ENCODE measurements at places on chromosomes 13 and 19.

DNA sequence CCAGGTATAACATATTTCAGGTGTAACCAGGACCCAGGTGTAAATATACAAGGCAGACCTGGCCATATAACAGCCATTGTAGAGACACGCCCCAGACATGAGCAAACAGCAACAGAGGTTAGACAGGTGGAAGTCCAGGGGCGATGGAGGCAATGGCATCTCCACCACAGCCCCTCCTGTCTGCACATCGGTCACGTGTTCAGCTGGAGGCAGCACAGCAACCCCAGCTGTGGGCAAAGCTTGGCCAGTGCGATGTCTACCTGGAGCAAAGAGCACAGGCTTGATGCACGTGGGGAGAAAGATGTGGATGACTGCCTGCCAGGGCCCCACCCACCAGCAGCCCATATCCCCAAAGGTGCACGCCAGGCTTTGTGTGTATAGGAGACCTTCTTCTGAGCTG is 4.4 kb downstream of the CYP4F2 start:
- DNase-seq = no peak

GRCh38 chr19:19745496-19746285 is 12.8 kb upstream of the ZNF14 start:
- no peak for DNase-seq

DNA sequence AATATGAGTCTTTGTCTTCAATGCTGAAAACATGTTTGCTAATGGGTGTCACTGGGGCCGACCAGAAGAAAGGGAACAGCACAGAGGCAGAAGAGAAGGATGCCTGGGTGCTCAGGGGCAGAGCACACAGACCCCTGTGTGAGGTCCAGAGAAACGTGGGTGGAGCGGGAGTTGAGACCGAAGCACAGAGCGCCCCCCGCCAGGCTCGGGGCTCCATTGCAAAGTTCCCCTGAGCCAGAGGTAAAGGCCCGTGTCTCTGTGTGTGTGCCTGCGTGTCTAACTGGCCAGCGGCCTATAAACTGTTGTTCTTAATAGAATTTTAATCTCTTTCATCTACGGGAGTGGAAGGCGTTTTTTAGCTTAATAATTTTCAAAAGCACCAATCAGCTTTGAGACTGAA is 343.1 kb downstream of the TEX29 start:
- DNase-seq = no peak

GRCh38 chr13:50357586-50358118 is 342.4 kb downstream of the KCNRG start:
- DNase-seq = no peak

GRCh38 chr13:52808842-52809219 is 39.6 kb downstream of the PCDH8 start:
- DNase-seq = no peak

DNA sequence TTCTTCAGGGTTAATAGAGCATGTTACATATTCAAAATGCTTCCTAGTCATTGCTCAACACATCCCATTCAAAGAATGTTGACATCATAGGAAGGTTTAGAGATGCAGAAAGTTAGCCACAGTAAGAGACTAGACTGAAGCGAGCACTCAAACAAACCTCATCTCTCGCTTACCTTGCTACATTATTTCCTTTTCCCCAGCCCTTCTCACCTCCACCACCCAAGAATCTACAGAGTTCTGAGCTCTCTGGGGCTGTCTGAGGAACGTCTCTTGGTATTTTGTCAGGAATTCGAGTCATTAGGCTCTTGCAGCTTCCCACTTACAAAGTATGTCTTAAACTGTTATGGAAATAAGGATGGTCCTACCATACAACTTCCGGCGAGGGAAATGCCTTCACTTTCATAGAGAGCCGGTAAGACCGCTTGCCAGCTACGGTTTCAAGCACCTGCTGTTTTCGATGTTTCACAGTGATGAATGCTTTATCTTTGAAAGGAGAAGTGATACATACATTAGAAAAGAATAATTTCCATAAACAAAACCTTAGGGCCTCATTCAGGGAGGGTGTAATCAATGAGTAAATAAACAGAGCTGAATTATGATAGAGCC is 65.1 kb downstream of the FLT1 start:
- no peak for DNase-seq

DNA sequence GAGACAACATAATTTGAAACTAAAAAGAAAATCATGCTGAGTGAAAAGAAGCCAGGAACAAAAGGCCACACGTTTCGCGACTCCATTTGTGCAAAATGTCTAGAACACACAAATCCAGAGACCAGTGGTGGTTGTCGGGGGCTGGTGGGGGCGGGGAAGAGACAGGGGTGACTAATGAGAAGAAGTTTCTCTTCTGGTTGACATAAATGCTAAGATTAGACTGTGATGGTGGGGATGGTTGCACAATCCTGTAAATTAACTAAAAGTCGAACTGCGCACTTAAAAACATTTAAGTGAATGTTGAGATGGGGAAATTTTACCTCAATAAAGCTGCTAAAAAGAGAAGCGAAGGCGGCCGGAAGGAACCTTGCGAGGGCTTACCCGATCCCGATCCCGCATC is 7.1 kb downstream of the AKAP8 start:
- DNase-seq = no peak

- no peak for DNase-seq
Measured at GRCh38 chr19:23542562-23542961, 144.4 kb downstream of the ZNF675 start.

GRCh38 chr13:90891329-90891728 is 456.2 kb upstream of the MIR17HG start:
- no peak for DNase-seq

GRCh38 chr19:30225676-30226463 is 146.3 kb upstream of the ZNF536 start:
- no peak for DNase-seq

DNA sequence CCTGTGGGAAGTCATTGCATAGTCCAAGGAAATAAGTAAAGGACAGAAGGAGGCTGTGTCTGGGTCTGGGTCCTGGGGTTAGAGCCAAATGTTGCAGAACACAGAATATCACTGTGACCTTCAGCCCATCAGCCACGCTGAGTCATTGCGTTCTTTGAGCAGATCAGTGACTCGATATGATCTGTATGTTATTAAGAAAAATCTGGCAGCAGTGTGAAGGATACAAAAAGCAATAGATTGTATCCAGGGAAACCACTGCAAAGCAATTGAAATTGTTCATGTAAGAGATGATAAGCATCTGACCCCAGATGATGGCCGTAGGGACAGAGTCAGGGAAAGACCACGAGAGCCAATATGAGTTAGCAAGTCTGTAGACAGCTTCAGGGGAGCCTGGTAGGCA is 1575.1 kb upstream of the SLC10A2 start:
- DNase-seq = no peak

GRCh38 chr13:99923877-99924582 is 47.5 kb downstream of the ZIC5 start:
- DNase-seq = no peak

DNA sequence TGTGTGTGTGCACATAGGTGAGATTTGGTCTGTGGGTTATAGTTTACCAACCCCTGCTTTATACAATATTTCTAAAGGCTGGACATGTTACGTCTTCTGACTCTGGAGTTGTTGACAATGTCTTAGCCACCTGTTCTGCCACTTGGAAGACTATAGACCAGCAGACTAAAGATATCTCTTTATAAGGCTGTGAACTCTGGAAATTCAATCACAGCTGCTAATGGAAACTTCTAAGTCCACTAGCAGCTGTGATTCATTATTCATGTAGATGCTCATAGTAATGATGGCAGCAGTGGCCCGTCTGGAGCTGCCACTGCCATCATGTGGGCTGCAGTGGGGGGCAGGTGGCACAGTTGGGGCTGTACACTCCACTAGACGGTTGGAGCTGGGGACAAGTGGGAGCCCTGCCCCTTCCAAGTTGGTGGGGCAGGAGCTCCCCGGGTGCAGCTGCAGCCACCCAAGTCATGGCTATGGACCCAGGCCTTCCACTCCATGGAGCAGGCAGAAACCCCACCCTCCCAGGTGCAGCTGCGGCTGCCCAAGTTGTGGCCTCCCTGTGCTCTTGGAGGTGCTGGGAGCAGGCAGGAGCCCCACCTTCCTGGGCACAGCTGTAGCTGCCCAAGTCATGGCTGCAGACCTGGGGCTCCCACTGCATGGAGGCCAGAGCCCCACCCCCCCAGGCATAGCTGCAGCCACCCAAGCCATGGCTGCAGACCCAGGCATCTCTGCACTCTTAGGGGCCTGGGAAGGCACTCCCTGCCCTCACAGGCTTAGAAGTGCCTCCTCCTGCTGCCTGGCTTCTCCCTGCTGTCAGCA is 8.8 kb downstream of the IGFL4 start:
- DNase-seq = no peak

DNA sequence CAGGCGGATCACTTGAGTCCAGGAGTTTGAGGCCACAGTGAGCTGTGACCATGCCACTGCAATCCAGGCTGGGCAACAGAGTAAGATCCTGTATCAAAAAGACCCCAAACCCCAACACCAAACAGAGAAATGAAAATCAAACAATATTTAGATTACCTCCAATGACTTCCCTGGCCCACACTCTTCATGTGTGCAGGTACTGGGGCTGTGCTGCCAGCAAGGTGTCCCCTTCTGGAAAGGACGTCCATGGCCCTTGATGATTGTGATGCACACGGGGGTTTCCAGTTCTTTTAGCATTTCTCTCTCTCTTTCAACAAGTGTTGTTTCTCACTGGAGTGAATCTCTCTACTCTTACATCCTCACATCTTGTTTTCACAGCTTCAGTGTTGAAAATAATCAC is 23.7 kb upstream of the LGALS14 start:
- DNase-seq = no peak

GRCh38 chr19:2923510-2923909 is 21.3 kb downstream of the ZNF77 start:
- DNase-seq = no peak

- DNase-seq = no peak
Measured at GRCh38 chr13:83184819-83185218, 697.5 kb downstream of the SLITRK1 start.

- DNase-seq = no peak
Measured at GRCh38 chr19:7348587-7349230, at the start of gene ARHGEF18. Gene ARHGEF18, plus strand, starts transcription at chr19:7348937. Its CDS starts 13,954 bp downstream, at chr19:7362891.

DNA sequence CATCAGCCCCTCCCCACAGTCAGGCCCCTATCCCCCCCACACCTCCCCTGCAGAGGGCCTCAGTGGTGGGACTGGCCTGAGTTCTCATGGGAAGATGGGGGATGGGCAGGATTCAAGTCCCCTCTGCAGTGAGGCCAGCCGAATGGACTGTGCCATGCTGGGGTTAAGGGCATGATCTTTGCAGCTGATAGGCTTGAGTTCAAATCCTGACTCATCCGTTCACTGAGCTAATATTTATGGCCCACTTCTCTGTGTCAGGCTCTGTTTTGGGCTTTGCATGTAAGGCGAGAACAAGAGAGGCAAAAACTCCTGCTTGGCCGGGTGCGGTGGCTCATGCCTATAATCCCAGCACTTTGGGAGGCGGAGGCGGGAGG is 20.7 kb downstream of the MARK4 start:
- no peak for DNase-seq

DNA sequence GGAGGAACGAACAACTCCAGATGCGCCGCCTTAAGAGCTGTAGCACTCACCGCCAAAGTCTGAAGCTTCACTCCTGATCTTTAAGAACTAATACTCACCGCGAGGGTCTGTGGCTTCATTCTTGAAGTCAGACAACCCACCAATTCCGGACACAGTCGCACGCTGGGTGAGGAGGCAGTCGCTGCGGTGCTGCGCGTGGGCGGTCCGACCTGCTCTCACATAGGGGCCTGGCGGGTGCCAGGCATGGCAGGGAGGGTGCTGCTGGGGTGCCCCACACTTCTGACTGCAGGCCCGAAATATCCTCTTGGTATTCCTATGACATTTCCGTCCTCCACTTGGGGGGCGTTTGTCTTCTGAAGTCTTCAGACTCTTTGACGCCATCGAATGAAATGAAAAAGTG is 7.4 kb upstream of the MICU2 start:
- DNase-seq = no peak

GRCh38 chr19:961866-962620 is 22.1 kb upstream of the WDR18 start:
- no peak for DNase-seq

DNA sequence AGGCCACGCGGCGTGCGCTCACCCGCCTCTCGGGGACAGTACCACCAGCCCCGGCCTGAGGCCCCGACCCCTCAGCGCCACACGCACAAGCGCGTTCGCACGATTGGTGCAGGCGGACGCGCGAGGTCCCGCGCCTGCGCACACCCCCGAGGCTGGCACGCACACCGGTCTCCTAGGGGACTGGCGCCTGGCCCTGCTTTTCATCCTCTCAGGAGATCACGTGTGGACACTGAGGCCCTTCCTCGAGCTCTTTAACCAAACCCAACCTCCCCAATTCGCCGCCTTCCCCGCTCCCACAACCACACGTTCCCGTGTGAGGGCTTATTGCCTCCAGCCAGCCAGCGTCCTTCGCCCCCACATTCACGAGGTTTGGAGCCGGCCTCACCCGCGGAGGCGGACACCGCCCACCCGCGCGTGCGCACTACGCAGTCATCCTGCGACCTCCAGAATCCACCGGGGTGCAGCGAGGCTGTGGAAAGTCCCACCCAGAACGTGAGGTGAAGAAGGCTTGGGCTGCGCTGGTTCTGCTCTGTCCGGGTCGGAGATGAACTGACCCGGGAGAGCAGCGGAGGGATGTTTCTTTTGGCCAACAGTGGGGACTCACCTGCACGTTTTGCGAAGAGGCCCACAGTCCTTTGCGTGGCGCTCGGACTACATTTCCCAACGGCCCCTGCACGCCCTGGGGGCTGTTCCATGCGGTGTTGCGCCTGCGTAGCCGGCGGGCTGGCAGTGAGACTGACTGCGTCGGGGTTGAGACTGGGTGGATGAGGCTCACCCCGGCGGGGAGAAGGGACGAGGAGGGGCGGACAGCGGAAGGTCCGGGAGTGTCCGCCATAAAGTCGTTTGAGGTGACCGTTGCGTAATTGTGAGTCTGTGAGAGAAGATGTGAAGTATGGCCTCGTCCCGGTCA is 539 bp upstream of the ZNF667 start:
- no peak for DNase-seq

GRCh38 chr13:20482275-20482761 is 43.3 kb downstream of the CRYL1 start:
- no peak for DNase-seq

- DNase-seq = no peak
Measured at GRCh38 chr13:93244141-93244917, 17.7 kb downstream of the GPC6 start.

GRCh38 chr19:13302526-13303270 is 152.5 kb downstream of the IER2 start:
- no peak for DNase-seq

DNA sequence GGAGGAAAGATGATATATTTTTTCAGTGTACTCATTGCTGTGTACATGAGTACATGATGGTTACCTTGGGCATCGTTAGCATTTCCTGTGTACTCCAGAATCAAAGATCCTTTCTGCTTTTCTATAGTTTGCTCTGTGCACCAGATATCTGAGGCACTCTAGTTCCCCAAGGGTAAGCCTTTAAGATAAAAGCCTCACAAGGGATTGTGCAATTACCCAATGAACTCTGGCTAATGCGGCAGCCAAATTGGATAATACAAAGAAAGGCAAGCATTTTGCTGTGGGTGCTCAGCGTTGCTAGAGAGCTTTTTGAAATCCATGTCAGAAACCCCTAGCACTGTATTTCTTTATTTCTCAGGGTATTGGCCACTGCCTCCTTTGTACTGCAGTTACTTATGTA is 2.9 kb downstream of the CYSLTR2 start:
- DNase-seq = no peak

GRCh38 chr19:44753932-44754749 is 5.6 kb downstream of the BCL3 start:
- no peak for DNase-seq
